ENCODE measurements at places on chromosomes 6 and 20.

DNA sequence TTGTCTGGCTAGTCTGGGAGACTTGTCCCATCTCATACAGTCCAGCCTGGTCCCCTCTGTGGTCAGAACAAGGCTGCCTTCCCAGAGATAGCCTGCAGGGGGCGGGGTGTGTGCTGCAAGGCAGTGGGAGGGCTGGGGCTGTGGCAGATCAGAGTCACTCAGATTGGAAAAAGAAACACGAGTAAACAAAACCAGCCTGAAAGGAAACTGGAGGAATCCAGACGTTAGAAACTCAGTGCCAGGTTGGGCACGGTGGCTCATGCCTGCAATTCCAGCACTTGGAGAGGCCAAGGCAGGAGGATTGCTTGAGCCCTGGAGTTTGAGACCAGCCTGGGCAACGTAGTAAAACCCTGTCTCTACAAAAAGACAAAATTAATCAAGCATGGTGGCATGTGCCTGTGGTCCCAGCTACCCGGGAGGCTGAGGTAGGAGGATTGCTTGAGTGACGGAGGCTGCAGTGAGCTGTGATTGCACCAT is 20.2 kb downstream of the LEMD2 start:
- peak; percentile 66 for DNase-seq

- DNase-seq, result no peak
Measured at GRCh38 chr6:143313163-143313562, 137.3 kb downstream of the ADAT2 start.

GRCh38 chr20:46051556-46052308 is 22.7 kb downstream of the SLC12A5 start:
- DNase-seq, result no peak

DNA sequence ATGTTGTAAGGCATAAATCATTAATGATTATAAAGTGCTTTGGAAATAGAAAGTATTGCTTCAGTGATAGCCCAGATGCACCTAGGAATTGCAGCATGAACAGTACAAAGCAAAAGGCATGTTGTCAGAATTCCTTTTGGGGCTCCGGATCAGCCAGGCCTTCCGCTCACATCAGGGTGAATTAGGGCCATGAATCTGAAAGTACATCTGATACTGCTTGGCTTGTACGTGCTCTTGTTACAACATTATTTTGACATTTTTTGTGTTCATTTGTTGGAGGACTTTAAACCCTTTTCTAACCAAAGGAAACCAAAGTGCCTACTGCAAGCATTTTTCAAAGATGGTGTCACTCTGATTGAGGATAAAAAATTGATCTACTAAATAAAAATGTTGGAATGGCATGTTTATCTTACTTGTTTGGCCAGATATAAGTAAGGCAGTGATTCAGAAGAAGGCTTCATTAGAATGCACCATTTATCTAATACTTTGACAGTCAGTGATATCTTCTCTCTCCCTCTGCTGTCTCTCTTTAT is 1005.6 kb upstream of the FLRT3 start:
- no peak for DNase-seq

DNA sequence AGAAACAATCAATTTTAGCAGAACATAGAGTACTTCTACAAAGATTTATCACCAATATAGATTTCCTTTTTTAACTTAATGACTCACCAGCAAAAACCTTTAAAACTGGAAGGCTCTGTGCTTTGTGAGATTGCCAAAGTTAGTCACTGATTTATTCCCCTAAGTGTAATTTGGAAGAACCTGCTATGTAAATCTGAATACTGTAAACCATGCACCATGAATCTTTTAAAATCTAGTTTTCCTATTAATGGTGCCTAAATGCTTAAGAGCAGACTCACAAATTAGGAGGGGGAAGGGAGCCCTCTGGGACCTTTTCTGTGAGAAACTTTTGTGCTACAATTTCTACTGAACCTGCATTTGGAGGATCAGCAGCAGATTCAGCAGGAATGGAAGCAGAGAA is 57.8 kb upstream of the PNRC1 start:
- DNase-seq, result no peak

- no peak for DNase-seq
Measured at GRCh38 chr6:143877584-143878271, 13.5 kb downstream of the ZC2HC1B start.

GRCh38 chr6:24339932-24340331 is 17.9 kb downstream of the DCDC2 start:
- DNase-seq, result no peak

Measured in T-helper 9 cell (primary cell).